ENCODE measurements at places on chromosomes 4 and X.

GRCh38 chr4:26420913-26421312, 69.4 kb downstream of the CCKAR start:
- DNase-seq: peak; percentile 30

DNA sequence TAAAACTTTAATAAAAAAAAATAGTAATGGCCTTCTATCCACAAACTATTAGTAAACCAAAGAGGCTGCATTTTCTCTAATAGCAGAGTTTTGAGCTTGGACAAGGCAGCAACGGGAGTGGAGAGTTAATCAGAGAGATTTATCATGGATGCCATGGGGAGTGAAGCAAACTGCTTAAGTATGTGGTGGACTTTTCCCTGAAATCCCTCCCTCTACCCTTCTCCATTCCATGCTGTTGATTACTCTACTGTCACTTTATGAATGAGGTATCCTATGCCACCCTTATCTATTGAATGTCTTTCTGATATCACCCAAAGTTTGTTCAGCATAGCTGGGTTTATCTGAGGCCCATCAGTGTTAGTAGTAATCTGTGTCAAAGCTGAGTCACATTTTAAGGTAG, 335.6 kb upstream of the TRAM1L1 start:
- DNase-seq: no peak

- no peak for DNase-seq
Measured at GRCh38 chrX:116345958-116346357, 90.4 kb upstream of the SLC6A14 start.

DNA sequence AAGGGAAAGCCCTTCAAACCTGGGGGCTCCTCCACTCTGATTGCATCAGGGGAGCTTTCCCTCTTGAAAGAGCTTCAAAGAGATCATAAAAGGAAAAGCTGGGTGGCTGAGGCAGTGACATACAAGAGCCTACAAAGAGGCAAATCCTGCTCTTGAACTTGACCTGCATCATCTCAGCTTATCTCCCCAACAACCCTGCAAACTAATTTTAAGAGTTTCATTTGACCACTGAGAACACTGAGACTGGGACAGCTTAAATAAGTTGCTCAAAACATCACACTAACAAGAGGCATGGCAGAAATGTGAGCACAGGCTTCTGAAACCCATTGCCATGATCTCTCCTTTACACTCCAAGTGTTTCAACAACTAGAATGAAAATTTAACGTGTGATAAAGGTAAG, 101.6 kb upstream of the PPARGC1A start:
- DNase-seq: no peak

GRCh38 chr4:66558651-66559050, 888.4 kb upstream of the EPHA5 start:
- peak; percentile 44 for DNase-seq

- no peak for DNase-seq
Measured at GRCh38 chrX:47224896-47225290, 6.4 kb downstream of the CDK16 start.

DNA sequence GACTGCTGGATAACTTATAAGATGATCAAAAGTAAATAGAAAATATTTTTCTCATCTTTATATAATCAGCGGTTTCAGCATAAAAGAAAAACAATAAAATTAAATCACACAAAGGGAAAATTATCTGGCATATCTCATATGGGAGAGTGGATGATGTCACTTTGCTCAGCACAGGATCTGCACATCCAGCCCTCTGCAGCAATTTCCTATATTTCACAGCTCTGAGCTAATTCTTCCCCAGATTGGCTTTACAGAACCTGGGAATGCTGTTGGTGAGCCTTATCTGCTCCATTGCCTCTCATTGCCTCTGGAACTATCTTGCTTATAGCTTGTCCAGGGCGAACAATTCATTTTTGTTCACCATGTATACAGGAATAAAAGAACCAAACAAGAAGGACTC, 21.0 kb downstream of the FREM3 start:
- no peak for DNase-seq

DNA sequence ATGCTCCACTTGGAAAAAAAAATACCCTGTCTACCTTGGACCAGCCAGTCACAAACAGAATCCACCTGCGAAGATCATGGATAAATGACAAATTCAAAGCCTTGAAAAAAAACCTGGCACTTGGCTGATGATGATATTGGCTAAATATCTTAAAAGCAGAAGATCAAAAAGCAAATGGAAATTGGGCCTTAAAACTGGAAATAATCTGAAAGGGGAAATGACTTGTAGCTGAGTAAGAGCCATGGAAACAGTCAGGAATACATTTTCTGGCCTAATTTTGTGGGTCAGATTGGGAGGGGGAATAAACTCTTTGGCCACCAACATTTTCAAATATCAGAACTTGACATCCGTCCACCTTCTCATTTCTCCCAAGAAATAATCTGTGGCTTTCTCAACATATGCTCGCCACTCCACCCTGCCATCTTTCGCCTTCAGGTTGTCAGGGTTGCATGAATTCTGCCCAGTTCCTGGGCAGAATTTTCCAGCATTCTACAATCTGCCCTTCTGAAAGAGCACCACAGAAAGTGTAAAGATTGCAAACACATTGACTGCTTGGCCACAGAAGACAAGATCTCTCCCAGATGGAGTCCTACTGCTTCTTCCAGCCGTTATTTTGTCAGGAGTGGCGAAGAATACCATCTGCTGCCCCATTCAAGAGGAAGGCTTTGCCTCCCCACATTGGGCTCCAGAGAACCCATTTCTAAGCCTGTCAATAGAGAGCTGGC, 1.7 kb upstream of the NDP start:
- DNase-seq: no peak

DNA sequence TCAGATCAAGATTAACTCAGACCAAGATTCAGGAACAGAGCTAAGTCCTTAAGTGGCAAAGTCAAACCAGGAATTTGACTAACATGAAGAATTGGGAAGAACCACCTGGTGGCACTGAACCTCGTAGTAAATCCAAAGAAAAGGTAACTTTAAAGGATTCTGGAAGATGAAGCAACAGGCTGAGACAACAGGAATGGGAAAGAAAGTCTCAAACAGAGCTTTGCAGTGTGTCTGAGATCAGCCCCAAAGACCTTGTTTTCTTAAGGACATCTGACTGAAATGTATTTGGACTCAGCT, 126.1 kb downstream of the ASB9 start:
- DNase-seq: no peak

GRCh38 chr4:38615847-38616246, 48.2 kb upstream of the KLF3 start:
- no peak for DNase-seq

GRCh38 chr4:17962171-17962570, 59.4 kb downstream of the LCORL start:
- no peak for DNase-seq

DNA sequence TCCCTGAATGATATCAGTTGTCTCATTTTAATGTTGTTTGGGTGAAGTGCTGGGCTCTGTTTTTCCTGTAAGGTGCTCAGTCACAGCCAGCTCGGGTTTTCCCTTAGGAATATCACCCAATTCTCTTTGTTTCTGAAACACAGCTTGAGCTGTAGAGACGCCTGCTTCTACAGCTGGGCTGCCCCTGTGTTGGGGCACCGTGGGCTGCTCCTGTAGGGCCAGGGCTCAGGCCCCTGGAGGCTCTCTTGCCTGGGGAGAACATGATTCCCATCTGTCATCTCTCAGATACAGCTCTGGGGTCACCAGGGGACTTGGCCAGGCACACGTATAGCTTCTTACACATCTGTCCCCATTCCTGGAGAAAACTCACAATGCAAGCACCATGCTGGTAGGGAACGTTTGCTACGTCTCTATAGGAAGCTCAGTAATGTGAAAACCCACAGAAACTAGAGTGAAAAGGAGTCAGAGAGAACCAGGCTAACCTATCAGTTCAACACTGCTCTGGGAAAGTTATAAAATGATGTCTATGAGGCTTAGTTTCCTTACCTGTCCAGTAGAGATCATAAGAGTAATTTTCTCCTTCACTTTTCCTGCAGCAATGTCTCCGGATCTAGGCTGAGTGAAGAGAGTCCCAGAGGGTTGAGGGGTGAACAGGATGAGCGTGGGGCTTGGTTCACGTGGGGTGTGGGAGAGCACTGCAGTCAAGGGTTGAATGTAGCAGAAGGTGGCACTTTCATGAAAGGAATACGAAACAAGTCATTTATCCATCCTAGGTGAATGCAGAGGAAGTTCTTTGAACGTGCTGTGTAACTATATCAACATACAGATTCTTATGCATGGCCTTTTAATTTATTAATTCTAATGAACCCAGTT, 14.5 kb downstream of the FHDC1 start:
- DNase-seq: no peak

DNA sequence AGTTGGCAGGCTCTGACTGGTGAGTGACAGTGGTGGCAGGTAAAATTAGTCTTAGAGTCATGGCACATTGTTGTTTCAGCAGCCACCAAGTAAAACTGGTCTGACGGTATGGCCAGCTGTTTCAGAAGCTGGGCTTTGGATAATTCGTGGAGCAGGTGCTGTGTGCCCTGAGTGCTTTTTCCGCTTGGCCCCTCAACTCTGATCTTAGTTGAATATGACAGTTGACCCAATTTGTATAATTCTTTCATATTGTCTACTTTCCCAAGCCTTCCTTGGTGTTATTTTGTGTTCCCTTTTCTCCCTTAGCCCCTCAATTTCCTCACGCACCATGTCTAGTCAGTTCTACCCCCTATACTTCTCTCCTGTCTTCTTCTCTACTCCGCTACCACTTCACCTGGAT, 32.0 kb downstream of the CDS1 start:
- DNase-seq: no peak

- no peak for DNase-seq
Measured at GRCh38 chr4:89837993-89838390, 1.0 kb upstream of the SNCA start.

DNA sequence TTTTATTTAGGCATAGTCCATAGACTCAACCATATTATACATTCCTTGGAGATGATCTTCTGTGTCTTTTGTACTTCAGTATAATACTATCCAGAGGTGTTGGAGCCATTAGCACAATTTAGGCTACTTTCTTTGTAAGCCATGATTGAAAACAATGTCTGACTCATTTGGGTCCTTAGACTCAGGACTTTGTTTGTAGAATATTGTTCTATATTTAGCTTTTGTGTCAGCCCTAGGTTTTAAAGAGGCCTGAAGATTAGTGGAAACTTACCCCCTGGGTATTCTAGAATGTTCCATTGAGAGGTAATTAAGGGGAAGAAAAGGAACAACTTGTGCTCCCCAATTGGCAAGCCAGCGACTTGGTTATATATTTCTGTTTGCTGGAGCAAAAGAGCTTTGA, 145.2 kb upstream of the SCML1 start:
- peak; percentile 66 for DNase-seq

GRCh38 chr4:80438016-80438415, 102.5 kb downstream of the CFAP299 start:
- DNase-seq: peak; percentile 5

GRCh38 chr4:155592179-155592937, 74.3 kb upstream of the GUCY1A1 start:
- DNase-seq: no peak

- DNase-seq: no peak
Measured at GRCh38 chrX:106007815-106008214, 30.7 kb downstream of the SERPINA7 start.

DNA sequence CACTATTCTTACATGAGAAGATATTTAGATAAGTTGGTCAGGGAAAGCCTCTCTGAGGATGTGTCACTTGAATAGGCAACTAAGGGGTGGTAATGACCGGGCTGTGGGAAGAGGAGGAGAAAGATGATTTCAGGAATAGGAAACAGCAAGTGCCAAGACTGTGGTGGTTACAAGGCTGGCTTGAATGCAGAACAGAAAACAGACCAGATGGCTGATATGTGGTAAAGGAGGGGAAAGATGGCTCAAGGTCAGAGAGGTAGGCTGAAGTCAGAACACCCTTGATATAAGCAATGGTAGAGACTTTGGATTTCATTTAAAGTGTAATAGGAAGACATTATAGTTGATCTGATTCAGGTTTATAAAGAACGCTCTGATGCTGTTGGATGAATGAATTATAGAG, 15.0 kb downstream of the TLR7 start:
- no peak for DNase-seq

DNA sequence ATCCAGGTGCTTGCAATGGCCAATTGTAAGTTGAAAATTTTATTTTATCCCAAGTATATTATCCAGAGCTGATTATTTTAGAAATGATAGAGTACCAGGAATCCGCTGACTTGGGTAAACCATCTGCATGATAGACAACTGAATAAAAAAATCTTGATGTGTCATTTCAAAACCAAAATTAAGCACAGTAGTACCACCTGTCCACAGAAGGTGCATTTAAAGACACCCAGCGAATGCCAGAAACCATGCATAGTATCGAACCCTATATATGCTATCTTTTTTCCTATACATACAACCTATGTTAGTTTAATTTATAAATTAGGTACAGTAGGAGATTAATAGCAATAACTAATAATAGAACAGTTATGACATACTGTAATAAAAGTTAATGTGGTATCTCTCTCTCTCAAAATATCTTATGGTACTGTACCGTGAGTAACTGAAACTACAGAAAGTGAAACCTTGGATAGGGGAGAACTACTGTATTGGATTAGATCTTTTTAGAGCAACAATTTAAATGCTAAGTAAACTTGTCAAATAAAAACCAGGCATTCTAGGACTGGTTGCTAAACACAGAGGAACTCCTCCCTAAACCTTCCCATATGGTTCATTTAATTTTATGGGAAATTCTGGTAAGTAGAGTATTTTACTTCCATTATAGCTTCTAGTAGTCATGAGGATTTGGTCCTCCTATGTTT, 6.2 kb downstream of the NEIL3 start:
- no peak for DNase-seq

- DNase-seq: no peak
Measured at GRCh38 chr4:29983890-29984289, 736.3 kb upstream of the PCDH7 start.

DNA sequence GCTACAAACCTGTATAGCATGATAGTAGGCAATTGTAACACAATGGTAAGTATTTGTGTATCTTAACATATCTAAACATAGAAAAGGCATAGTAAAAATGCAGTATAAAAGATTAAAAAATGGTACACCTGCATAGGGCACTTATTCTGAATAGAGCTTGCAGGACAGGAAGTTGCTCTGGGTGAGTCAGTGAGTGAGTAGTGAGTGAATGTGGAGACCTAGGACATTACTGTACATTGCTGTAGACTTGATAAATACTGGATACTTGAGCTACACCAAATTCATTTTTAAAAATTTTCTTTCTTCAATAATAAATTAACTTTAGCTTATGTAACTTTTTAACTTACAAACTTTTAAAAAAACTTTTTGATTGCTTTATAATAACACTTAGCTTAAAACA, 68.2 kb upstream of the MAML3 start:
- peak; percentile 40 for DNase-seq

- DNase-seq: no peak
Measured at GRCh38 chr4:79290376-79290775, 35.5 kb downstream of the NAA11 start.

DNA sequence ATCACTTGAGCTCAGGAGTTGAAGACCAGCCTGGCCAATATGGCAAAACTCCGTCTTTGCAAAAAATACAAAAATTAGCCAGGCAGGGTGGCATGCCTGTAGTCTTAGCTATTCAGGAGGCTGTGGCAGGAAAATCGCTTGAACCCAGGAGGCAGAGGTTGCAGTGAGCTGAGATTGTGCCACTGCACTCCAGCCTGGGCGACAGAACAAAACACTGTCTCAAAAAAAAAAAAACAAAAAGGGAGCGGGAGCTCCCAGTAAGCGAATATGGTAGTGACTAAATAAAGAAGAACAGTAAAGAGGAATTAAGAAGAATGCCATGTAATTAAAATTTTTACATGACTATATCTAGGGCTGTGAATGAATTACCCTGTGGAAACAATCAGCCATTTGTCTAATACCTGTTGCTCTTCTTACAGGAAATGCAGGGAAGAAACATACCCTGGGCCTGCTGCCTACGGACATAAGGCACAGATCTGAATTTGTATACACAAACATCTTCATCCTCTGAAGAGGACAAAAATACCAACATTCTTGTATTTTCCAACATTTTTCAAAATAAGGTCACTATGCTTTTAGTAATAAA, 11.4 kb downstream of the WDFY3 start:
- no peak for DNase-seq
